Osteocyte (in vitro differentiated cells): ENCODE measurements at places on chromosomes 5 and 9.

GRCh38 chr9:137682428-137683105 lies 63.8 kb downstream of the EHMT1 start:
- H3K36me3 ChIP-seq, result peaks cover 7% of the 10 kb centered on the region
- no peak overlapping the region for H3K4me3 ChIP-seq
- H3K27me3 ChIP-seq, result no peaks in the 10 kb centered on the region
- H3K27ac ChIP-seq, result no peak overlapping the region
- no peak for DNase-seq

GRCh38 chr5:181152406-181152805 lies 5.0 kb downstream of the OR2V2 start:
- H3K27ac ChIP-seq, result no peak overlapping the region
- no peaks in the 10 kb centered on the region for H3K36me3 ChIP-seq
- no peaks in the 10 kb centered on the region for H3K4me1 ChIP-seq
- DNase-seq, result no peak
- H3K27me3 ChIP-seq, result peaks cover 41% of the 10 kb centered on the region

DNA sequence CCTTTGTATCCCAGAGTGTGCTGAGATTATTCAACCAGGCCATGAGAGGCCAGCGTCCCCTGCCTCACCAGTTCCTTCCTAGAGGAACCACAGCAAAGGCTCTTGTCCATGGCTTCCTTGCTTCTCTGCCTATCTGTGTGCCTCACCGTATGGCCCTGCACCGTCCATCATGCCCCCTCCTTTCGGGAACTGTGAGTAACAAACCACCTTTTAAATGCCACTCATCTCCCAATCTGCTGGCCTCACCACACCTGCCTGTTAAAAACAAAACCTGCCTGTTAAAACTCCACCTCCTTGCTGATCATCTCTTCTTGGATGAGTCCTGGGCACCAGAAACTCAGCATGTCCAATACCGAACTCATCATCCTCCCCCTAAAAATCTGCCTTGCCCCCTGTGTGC lies 4.4 kb upstream of the OR2Y1 start:
- no peak overlapping the region for H3K4me3 ChIP-seq
- H3K27ac ChIP-seq, result no peak overlapping the region
- no peaks in the 10 kb centered on the region for H3K36me3 ChIP-seq
- peaks cover 11% of the 10 kb centered on the region for H3K27me3 ChIP-seq
- no peak for DNase-seq
- H3K4me1 ChIP-seq, result no peaks in the 10 kb centered on the region

- no peaks in the 10 kb centered on the region for H3K36me3 ChIP-seq
- peak overlapping the region; percentile 42 for H3K4me3 ChIP-seq
- peaks cover 55% of the 10 kb centered on the region for H3K4me1 ChIP-seq
- no peaks in the 10 kb centered on the region for H3K27me3 ChIP-seq
These were observed 22.0 kb upstream of the TEK start for GRCh38 chr9:27086818-27087680.
